ENCODE measurements at places on chromosomes 13 and 19.

- no peak for DNase-seq
Observed at GRCh38 chr13:31918707-31919106, 112.9 kb upstream of the FRY start.

- DNase-seq = no peak
Observed at GRCh38 chr13:107665926-107666458, 549.3 kb downstream of the LIG4 start.

DNA sequence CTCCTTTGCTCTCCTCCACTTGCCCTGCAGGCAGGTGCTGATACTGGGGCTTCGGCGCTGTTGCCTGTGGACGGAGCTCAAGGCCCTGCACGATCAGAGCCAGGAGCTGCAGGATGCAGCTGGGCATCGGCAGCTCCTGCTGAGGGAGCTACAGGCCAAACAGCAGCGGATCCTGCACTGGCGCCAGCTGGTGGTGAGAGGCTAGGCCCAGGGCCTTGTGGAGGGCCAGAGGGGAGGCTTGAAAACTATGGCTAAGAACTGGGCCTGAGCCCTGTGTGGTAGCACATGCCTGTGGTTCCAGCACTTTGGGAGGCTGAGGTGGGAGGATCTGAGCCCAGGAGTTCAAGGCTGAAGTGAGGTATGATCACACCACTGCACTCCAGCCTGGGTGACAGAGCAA is 6.3 kb downstream of the HAUS5 start:
- DNase-seq = no peak

DNA sequence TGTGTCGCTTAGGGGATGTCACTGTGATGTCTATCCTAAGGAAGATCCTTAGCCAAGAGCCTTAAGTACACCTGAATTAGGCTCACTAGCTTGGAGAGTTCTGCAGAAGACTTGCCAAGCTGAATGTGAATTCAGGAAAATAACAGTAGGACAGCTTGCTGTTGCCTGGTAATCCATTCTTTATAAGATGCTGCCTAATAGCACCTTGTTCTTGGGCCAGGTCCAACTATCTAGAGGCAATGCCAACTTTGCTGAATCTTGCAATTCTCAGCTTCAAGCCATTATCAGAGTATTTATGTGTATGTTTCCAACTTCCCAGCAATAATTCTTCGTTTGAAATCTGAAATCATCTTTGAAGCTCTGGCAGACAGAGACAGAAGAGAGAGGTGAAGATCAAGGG is 102.8 kb downstream of the PCDH17 start:
- DNase-seq = no peak

GRCh38 chr13:93736081-93736480 is 509.5 kb downstream of the GPC6 start:
- no peak for DNase-seq

DNA sequence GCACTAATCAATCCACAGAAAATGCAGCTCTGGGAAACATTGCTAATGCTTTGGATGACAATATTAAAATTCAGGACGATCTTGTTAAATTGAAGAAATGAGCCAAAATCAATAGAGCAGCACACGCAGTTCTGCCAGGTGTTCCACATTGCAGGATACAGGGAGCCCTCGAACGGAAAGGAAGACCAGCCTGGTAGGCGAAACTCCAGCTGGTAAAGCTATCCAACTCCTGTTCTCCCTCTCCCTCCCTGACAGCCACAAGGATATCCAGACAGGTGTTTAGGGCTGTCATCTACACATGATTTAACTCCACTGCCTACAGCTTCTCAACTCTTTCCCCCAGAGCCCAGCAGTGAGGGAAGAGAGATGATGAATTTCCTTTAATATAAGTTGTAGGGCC is 67.7 kb downstream of the EPSTI1 start:
- DNase-seq = no peak

- no peak for DNase-seq
Observed at GRCh38 chr13:100069278-100069677, 19.6 kb upstream of the PCCA start.

DNA sequence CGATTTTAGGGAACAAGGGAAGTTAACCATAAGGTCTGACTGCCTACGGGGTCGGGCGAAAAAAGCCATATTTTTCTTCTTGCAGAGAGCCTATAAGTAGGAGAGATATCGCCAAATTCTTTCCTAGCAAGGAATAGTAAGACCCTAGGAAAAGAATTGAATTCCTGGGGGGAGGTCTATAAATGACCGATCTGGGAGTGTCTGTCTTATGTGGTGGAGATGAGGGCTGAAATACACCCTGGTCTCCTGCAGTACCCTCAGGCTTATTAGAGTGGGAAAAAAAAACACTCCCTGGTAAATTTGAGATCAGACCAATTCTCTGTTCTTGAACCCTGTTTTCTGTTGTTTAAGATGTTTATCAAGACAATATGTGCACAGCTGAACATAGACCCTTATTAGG is 447.5 kb upstream of the ATXN8OS start:
- no peak for DNase-seq

DNA sequence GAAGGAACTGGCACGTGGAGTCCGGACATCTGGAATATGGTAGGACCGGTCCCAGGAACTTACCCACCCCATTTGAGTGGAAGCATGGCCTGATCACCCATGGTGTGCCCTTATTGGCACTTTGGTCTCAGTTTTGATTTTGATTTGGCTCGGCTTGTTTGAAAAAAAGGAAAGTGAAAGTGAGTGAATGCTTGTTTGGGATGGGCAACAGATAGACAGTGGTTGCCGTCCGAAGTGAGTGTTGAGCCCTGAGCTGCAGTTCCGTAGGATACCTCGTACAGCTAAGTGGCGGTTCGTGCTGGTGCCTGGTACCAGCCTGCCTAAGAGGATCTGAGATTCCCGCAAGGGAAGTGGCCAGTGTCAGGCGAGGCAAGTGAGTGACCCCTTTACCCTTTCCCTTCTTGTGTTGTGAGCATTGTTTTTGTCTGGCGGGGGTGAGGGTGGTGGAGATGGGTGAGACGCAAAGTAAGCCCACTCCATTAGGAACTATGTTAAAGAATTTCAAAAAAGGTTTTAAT is 605.8 kb downstream of the UQCRFS1 start:
- DNase-seq = no peak

- peak; percentile 66 for DNase-seq
Observed at GRCh38 chr19:45882652-45883585, 3.0 kb downstream of the IRF2BP1 start.

GRCh38 chr19:58398087-58398486 is 2.6 kb downstream of the RNF225 start:
- no peak for DNase-seq

GRCh38 chr13:101726681-101727080 is 274.2 kb downstream of the ITGBL1 start:
- DNase-seq = no peak

DNA sequence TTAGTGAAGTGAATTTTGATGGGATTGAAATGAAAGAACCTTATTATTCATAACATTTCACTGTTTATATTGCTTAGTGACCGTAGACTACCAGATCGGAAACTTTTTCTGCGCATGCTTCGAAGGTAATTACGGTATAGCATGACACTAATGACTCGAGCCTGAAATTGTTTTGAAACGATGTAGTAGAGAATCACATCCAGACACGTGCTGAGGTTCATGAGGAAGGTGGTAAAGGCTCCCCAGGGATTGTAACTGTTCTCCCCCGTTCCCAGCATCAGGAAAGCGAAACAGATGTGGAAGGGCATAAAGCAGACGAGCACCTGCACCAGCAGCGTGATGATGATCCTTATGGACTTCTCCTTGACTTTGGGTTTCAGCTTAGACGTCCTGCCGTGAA is 3.3 kb downstream of the GPR18 start:
- no peak for DNase-seq

DNA sequence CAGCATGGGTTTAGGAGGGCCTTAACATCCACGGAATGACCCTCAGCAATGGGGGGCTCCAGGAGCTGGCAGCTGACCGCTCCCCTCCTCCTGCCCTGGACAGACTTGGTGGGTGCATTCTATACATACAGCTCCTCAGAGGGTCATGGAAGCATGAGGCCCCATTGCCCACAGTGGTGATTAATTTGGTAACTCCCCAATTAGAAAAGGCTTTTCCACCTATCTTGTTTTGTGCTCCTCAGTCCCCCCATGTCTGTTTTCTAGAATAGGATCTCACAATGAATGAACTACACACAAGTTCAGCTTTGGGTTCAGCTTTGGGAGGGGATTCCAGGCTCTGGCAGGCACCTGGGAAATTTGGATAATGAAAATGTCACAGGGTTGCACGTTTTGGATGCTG is 707.8 kb downstream of the UQCRFS1 start:
- no peak for DNase-seq

- DNase-seq = no peak
Observed at GRCh38 chr13:112074139-112074865, 7.4 kb downstream of the SOX1 start.

DNA sequence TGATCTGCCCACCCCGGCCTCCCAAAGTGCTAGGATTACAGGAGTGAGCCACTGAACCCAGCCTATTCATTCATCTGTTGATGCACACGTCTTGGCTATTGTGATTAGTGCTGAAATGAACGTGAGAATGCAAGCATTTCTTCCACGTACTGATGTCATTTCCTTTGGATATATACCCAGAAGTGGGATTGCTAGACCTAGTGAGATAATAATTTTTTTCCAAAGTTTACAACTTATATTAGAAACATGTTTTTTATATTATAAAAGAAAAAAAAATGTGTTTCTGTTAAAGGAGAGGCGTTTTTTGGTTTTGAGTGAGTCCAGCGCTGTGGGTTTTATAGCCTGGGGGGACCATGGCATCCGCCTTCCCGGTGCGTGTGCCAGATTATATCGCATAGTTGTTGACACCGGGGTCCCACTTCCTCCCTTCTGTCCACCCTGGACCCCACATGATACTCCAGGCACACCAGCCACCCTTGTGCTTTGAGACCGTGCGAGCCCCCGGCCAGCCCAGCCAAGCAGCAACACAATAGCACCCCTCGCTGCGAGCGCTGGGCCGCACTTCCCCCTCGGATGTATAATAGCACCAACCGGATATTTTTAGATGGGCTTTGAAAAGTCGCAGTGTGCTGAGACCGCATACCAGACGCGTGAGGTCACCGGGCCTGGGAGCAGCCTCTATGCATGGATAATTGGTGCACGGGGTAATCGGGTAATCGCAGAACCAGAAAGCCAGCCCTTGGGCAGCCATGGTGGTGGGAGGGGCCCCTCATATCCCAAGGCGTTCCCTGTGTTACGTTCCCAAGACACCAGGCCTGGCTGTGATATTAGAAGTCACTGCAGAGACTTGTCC is 59.6 kb downstream of the MYO9B start:
- no peak for DNase-seq

DNA sequence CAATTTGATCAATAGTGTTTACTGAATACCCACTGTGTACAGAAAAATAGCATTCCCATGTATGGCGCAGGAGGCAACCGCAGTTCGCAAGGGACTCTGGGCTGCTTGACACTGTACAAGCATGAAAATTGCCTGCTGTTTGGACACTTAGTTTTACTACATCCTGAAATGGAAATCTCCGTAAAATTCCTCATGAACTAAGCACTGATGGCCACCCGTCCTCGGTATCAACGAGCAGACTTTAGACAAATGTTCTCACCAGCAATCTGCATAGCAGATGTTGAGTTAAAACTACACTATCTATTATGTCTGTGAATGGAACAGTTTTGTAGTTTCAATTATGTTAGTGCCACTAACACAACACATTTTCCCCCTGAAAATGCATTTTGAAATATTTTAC is 294.7 kb downstream of the DCLK1 start:
- DNase-seq = no peak

DNA sequence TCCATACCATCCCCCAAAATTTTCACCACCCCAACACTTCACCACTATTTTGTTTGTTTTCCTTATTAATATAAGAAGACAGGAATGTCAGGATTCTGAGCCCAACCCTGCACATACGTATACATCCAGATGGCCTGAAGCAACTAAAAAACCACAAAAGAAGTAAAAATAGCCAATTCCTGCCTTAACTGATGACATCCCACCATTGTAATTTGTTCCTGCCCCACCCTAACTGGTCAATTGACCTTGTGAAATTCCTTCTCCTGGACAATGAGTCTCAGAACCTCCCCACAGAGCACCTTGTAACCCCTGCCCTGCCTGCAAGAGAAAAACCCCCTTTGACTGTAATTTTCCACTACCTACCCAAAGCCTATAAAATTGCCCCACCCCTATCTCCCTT is 132.5 kb downstream of the ZNF675 start:
- no peak for DNase-seq

GRCh38 chr13:65932587-65933239 is 1297.4 kb downstream of the PCDH9 start:
- no peak for DNase-seq

DNA sequence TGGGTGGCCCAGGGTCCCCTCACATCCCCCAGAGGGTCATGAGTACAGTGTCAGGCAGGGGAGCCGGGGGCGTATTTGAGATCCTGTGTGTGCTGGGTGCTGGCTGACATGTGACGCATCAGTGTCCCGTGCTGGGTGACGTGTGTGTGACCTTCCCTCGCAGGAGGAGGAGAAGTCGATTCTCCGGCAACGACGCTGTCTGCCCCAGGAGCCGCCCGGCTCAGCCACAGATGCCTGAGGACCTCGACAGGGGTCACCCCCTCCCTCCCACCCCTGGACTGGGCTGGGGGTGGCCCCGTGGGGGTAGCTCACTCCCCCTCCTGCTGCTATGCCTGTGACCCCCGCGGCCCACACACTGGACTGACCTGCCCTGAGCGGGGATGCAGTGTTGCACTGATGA is 25.8 kb downstream of the PNPLA6 start:
- no peak for DNase-seq

DNA sequence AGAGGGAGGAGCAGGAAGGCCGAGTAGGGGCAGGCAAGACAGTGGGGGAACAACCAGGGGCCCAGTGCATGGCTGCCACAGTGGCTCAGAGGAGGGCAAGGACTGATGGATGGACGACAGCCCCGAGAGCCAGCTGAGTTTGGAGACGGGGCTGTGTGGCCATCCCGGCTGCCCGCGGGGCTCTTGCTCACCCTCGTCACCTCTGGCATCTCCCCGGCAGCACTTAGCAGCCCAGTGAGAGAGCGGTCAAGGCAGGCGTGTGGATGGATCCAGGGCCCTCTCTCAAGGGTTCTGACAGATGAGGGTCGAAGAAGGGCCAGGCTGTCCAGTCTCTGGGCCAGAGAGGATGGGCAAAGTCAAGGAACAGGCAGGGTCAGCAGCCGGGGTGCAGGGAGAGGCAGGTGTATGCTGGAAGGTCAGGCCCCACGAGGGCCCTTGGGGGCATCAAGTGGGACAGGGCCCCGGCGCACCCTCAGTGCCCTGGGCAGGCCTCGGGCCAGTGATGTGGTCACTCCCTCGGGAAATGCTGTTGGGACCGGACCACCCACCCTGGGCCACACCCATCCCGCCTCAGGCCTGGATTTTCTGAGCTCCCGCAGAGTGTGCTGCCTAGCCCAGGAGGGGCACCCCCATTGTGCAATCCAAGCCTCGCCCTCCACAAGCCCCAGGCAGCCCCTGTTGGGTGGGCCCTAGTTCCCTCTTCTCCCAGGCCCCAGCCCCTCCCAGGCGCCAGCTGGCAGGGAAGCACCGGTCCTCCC is 56.4 kb upstream of the TPM4 start:
- DNase-seq = no peak

- no peak for DNase-seq
Observed at GRCh38 chr19:30630289-30631032, 258.3 kb downstream of the ZNF536 start.

- no peak for DNase-seq
Observed at GRCh38 chr13:30142486-30143211, 164.7 kb downstream of the KATNAL1 start.

- no peak for DNase-seq
Observed at GRCh38 chr19:37304190-37304883, 66.6 kb upstream of the ZNF527 start.
